Cerebellar nuclear complex (tissue), 1 donor: ENCODE measurements at places on chromosomes 4 and X.

GRCh38 chr4:174418640-174419212 lies 103.6 kb downstream of the HPGD start:
- DNase-seq = no peak

DNA sequence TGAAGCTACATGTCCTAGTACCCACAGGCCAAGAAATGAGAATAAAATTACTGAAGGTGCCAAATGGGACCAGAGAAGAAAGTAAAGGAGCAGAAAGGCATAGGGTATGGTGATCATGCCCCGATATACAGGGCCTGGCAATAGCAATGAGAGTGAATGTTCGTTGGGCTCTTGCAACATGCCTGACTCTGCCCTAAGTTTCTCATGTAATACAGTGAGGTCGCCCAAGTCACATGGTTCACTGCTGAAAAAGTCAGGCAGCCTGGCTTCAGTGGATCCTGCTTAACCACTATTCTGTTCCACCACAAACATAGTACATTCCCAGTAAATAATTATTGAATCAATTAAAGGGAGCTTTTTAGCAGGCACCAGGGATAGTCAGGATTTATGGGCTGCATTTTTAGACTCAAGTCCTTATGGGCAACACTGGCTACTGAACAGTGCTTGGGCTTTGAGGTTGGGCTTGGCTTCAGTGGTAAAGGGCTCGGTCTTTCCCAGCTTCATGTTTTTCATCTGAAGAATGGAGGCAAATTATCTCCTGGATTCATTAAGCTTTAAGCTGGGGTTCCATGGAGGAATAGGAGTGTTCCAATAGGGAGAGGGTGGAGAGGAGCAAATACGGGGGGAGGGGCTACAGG lies 67.1 kb upstream of the ZNF518B start:
- DNase-seq = no peak

DNA sequence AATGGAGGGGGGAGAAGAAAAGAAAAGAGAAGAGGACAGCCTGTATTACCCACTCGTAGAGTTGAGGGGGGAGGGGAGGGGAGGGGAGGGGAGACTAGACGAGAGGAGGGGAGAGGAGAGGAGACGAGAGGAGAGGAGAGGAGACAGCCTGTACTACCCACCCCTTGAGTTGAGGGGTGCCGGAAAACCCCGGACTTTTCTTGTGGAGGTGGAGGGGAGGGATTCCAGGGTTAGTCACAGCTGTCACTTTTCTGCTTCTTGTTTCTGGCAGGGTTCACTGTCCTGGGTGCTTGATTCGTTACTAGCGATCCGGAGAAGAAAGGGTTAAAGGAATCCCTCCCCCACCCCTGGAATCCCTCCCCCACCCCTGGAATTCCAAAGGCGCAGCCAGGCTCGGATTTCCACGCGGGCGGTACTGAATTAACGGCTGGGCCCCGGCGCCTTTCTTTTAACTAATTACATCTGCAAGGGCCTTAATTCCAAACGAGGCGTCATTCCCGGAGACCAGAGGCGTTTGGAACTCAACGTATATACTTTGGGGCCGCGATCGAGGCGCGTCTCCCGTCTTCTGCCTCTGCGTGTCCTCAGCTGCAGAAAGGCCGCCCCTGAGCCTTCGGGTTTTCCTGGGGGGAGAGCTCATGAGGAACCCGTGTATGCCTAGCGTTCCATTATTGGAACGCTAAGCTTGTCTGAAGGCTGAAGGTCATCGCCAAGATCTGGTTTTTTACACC lies 20.1 kb upstream of the CSF2RA start:
- no peak for DNase-seq

GRCh38 chr4:174983128-174983750 lies 65.1 kb downstream of the ADAM29 start:
- no peak for DNase-seq

- no peak for DNase-seq
Observed at GRCh38 chrX:14359727-14360126, 169.6 kb upstream of the GLRA2 start.

- DNase-seq = no peak
Observed at GRCh38 chr4:6565691-6566390, 9.1 kb upstream of the MAN2B2 start.

DNA sequence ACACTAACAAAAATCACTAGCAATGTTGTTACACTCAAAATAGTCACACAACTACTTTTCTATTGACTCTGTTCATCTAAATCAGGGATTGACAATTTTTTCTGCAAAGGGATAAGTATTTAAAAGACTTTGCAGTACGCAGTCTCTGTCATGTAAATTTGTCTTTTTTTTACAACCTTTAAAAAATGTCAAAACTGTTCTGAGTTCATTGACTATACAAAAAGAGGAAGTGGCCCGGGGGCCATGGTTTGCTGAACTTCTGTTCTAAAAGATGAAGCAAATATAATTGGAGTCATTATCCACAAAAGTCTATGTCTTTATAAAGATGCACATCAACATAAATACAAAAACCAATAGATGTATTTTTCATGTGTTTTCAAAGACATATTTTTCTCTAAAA lies 1310.3 kb downstream of the RPA4 start:
- DNase-seq = no peak

GRCh38 chr4:48016141-48017107 lies at the start of the genes CNGA1 and NIPAL1:
TSS of gene CNGA1 (minus strand) at chr4:48016681. CDS start at chr4:47952689, 63,992 bp downstream.
TSS of gene NIPAL1 (plus strand) at chr4:48016772. CDS start at chr4:48016840, 68 bp downstream.
- no peak for DNase-seq

DNA sequence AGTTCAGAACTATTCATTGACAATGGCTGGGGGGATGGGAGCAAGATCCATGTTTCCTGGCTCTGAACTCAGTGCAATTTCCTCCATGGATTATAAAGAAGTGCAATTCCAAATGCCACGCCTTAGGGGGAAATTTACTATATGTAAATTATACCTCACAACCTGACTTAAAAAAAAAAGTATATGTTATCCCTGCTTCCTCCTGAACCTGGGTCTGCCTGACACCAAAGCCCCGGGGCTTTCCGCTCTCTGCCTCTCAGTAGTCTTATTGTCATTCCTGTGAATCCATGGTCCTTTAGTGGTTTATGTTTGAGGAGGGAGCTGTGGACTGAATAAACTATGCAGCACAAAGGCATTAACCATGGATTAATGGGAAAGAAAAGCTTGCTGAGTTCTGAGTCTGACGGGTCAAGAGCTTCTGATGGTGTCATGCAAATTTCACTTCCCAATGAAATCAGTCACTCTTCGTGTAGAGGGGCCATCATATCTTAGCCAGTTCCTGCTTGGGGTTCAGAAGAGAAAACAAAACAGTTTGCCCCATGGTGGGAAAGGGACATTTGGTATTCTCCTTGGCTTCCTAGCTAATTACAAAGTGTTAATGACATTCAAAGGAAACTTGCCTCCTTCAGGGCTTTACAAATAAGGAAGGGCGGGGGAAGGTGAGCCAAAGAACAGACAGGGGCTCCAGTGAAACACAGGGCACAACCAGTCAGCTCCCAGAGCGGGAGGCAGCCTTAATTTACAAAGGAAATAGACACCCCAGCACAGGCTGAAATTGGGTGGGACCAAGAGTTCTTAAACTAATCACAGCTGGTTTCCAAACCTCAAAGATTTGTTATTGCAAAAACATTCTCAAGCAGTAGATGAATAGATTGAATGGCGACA lies 14.3 kb downstream of the FAM9C start:
- no peak for DNase-seq

DNA sequence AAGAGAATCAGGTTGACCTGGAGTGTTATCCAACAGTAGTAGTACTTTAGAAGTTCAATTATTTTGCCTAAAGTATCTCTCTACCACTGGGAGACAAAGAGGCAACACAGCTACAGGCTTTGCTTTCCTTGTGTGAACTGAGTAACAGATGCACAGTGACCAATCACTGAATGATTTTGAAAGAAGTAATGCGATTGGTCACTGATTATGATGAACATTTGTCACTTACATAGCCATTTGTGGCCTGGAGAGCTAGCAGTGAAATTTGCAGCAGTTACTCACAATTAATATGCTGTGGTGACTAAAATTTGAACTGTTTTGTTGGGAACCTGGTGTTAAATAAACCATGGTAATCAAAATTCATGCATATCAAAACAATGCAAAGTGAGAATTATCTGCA lies 508.7 kb upstream of the DIPK2B start:
- DNase-seq = no peak

- DNase-seq = no peak
Observed at GRCh38 chr4:25991340-25991739, 77.3 kb downstream of the SMIM20 start.

DNA sequence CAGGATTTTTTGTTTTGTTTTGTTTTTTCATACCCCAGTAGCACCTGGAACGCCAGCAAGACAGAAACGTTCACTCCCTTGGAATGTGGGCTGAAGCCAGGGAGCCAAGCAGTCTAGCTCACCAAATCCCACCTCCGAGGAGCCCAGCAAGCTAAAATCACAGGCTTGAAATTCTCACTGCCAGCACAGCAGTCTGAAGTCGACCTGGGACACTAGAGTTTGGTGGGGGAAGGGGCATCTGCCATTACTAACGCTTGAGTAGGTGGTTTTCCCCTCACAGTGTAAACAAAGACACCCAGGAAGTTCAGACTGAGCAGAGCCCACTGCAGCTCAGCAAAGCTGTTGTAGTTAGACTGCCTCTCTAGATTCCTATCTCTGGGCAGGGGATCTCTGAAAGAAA lies 99.6 kb upstream of the FGF16 start:
- DNase-seq = no peak

GRCh38 chrX:18701621-18702361 lies 5.7 kb upstream of the PPEF1 start:
- DNase-seq = no peak

DNA sequence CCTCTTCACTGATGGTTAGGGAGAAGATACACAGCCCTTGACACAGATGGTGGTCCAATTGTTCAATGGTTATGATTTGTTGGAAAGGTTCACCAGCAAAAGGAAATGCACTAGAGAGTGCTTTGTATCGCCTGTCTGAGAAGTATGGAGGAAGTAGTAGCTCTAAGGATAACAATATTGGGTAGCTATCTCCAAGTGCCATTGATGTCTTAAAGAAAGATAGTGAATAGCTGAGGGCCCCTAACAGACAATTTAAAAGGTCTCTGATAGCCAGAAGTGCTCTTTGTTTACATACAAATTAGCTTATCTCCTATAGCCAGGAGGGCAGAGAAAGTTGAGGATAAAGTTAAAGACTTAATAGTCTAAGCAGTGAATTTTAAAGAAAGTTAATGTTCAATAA lies 33.9 kb upstream of the BLTP1 start:
- DNase-seq = no peak

GRCh38 chrX:57647020-57647419 lies 33.0 kb downstream of the NLRP2B start:
- DNase-seq = no peak

- no peak for DNase-seq
Observed at GRCh38 chr4:57910151-57910550, 800.0 kb upstream of the IGFBP7 start.

DNA sequence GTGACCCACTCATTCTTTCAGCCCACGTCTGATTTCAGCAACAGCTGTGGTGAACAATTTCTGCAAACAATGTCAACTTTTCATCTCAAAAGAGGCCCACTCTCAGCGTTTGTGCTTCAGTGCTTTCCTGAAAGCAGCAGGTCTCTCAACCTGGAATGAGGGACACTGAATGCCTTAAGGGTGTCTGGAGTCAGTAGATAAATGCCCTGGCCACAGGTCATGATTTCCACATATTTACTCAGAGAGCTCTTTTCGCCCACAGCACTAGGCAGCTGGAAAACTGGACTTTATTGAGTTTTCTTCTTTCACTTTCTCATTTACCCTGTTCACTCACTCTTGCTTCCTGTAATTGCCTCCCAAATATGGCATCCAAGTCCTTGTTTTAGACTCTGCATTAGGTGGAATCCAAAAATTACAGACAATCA lies 52.8 kb downstream of the NPFFR2 start:
- no peak for DNase-seq

GRCh38 chr4:125235971-125236370 lies 78.8 kb upstream of the FAT4 start:
- no peak for DNase-seq

GRCh38 chr4:121209171-121209570 lies 45.0 kb upstream of the TNIP3 start:
- DNase-seq = no peak

DNA sequence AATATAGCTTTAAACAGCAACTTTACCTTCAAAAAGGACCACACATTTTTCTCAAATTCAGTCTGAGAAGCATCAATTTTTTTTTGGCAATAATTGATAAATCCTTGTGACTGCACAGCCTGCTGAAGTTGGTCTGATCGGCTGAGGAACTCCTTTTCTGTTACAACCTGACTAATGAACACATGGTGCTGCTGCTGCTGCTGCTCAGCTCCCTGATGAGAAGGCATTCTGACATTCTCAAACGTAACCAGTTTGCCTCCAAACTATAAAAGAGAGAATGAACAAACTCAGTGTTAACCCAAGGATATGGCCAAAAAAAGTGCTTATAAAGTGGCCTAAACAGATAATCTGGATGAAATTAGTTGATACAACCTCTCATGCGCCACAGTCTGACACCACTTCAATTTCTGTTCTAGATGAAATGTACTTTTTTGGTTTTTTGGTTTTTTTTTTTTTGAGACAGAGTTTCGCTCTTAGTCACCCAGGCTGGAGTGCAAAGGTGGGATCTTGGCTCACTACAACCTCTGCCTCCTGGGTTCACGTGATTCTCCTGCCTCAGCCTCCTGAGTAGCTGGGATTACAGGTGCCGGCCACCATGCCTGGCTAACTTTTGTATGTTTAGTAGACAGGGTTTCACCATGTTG lies 26.5 kb downstream of the SEC31A start:
- DNase-seq = no peak

GRCh38 chr4:186297013-186297645 lies 31.1 kb downstream of the F11 start:
- DNase-seq = peak; percentile 5

GRCh38 chr4:54941994-54942552 lies 183.3 kb downstream of the KDR start:
- DNase-seq = no peak

GRCh38 chrX:30865015-30865414 lies 24.0 kb downstream of the TAB3 start:
- no peak for DNase-seq

DNA sequence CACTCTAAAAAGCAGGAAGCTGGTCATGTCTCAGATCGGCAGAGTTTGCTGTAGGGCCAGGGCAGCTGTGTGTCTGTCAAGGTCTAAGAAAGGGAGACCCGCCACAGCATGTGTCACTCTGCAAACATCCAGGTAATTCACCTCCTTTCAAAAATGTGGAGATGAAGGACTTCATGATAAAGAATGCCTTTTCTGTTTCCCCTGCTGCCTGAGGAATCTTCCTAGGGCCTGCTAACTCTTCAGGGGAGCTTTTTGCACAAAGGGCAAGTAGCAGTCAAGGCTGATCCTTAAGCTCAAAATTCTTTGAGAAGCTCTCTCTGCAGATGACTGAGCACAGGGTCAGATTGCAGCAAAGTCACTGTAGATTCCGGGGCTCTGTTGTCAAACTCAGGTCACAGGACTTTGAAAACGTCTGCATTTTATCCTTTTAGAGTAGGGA lies 21.1 kb downstream of the RASL11B start:
- no peak for DNase-seq

DNA sequence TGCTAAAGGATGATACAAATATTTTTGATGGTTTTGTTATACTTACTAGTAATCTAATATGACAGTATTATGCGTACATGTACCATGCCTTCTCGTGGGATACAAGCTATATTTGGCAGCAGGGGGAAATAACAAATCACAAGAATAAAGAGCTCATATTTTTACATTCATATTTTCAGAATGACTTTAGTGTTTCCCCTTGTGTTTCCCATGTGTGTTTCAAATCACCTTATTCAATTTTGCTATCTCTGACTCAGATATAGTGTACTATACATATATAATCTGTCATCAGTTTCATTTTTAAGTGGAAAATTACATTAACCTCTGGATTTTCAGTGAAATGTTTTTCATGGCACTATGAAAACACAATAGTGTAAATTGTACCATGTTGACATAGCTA lies 146.8 kb downstream of the RPA4 start:
- no peak for DNase-seq

- no peak for DNase-seq
Observed at GRCh38 chrX:11401966-11402365, 108.8 kb downstream of the AMELX start.
